Stimulated activated CD8-positive, alpha-beta memory T cell treated with anti-CD3 and anti-CD28 coated beads, Interleukin-2, amount 100 ng/mL, for 1 hour (primary cell): ENCODE measurements at places on chromosomes 4 and X.

DNA sequence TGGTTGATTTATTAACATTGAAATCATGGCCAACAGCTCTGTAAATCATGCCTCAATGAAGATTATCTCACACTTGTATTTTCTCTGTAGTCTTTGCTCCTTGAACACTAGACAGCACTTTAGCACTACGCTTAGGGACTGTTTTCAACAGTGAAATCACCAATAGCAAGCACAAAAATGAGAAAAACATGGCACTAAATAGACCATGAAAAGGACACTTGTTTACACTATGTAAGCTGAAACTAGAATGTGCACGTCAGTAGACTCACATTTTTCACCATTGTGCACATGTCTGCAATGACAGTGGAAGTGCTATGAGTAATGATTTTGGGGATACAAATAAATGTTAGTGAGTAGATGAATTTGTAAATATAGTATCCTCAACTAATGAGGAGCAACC is 3.1 kb downstream of the BMP2K start:
- no peak for DNase-seq

DNA sequence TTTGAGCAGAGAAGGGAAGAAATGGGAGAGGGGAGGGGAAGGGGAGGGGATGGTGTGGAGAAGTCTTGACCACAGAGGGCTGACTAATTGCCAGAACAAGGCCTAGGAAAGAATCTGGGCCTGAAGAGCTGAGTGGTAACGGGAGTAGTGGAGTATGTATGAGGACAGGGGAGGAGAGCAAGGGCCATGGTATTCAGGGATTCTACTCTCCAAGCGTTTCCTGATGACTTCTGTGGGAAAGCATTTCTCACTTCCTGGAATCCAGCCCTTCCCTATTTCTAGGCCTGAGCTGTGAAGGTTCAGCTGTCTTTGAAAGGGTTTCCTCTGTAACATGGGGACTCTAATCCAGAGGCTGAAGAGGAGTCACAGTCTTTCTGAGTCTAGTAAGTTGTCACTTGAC is 19.7 kb upstream of the SOX3 start:
- DNase-seq: no peak

GRCh38 chr4:112145790-112146501 is 692 bp downstream of the FAM241A start:
- DNase-seq: peak; percentile 35

DNA sequence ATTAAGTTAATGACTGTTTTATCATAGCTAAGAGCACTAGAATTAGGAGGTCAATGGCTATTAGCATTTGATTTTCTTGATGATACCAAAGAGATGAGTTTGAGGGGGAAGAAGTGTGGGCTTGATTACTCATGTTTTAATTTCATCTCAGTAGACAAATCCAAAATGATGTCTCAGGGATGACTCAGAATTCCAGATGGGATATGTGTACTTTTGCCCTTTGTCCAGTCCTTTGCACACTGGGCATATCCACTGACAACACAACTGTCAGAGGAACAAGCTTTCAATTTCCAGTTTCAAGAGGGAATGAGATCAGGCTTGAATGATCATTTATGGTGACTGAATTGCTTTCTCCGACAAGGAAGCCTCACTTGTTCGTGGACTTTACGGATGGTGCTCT is 325.3 kb upstream of the FTHL17 start:
- DNase-seq: no peak

DNA sequence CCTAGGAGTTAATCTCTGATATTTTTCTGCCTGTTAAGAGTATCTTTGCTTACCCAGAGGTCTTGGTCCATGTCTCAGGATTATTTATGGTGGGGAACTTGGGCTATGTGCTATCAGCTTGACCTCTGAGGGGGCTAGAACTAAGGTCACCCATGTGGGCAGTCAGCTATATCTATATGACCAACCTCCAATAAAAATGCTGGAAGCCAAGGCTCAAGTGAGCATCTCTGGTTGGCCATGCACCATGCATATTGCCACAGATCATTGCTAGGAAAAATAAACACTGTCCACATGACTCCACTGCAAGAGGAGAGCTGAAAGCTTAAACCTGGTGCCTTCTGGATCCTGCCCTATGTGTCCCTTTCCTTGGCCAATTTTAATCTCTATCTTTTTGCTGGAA is 196.5 kb upstream of the SLC7A11 start:
- DNase-seq: no peak

DNA sequence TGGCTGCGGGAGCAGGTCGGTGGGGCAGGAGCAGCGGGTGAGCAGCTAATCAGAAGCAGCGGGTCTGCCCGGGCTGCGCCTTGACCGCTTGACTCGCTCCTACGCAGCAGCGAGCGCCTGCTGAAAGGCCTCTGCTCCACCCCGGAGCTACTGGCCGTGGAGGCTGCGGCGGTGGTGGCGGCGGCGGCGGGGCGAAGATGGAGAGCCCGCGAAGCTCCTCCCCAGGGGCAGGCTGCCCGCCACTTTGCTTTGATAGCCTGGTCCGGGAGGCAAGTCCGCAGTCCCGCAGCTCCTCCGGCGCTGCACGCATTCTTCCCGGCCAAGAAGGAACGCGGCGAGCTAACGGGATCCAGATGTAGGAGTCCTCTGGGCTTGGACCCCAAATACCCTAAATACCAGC is 36.7 kb downstream of the PJA1 start:
- DNase-seq: no peak

GRCh38 chrX:9494771-9495170 is 29.9 kb downstream of the TBL1X start:
- no peak for DNase-seq

- no peak for DNase-seq
Measured at GRCh38 chr4:139419388-139419914, 34.5 kb upstream of the RAB33B start.

DNA sequence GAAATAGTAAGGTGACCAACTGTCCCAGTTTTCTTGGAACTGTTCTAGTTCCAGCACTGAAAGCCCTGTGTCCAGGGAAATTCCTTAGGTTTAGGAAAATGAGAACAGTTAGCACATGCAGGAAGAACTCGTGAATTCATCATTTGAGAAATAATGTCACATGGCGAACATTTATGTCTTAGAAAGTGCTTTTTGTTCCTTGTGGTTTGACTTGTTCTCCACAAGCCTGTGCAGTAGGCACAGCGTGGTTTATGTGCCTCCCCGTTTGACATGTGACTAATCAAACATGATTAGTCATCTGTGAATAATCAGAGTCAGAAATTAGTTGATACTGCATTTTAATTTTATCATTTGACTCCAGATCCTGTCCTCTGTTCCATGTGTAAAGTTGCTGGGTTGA is 556.0 kb upstream of the CPEB2 start:
- DNase-seq: no peak

DNA sequence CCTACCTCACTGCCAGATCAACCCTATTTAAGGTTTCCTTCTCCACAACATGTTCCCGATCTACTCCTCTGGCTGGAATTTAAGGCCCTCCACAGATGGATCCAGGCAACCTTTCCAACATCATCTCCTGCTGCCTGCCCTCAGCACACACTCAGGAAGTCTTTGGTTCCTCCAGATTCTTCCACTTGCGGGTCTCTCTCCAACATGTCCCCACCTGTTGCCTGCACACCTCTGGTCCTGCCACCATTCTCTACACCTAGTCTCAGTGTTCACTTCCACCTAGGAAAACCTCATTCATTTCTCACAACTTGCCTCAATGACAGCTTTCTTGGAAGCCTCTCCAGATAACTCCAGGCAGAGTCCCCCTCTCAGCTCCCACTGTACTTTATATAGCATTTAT is 80.1 kb downstream of the RTL5 start:
- DNase-seq: no peak

GRCh38 chr4:4868758-4869723 is 9.6 kb downstream of the MSX1 start:
- DNase-seq: no peak

DNA sequence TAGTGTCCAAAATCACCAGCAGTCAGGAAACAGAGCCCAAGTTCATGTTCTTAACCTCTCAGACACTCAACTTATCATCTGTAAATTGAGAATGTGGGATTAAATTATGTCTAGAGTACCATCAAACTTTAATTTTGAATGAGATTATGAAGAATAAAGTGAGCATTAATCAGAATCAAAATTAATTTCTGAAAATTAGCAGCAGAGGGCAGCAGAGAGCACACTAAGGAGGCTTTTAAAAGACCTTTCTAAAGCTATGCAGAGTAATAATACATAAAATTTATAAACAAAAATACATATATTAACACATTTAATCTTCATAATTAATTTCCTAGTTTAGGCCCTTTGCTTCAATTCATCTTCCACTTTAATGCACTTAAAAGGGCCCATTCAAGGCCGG is 7.1 kb downstream of the TASL start:
- no peak for DNase-seq

DNA sequence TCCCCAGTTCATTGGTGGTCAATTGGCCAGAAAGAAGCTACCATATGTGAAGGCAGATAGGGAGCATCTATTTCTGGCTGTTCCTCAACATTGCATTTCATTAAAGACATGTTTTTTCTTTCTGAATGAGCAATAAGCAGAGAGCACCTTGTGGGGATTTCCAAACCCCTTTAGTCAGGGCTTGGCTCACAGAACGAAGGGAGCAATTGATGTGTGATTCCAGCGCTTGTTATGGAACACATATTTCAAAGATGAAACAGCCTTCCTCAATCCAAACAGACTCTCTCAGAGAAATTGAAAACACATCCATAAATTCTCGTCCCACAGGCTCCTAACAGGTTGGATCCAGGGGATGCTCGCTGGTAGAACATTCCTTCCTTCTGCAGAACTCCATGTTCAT is 84.1 kb downstream of the CLCN4 start:
- no peak for DNase-seq

DNA sequence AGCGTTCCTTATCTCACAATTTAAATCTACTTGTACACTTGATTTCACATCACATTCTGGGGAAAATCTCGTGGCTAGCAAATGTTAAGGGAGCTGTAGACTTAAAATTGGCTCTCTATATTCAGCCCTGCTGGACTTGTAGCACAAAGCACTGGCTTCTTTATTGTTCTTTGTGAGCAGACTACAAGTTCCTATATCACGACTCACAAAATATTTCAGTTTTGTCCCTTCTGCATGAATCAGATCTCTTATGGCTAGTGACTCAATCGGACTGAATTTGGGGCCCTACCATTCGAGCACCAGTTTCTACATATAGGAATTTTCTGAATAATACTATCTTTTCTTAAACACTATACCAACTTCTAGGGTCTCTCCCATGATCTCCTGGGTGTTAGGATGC is 390.1 kb downstream of the ADAM29 start:
- DNase-seq: no peak

- no peak for DNase-seq
Measured at GRCh38 chr4:138449938-138450337, 207.8 kb upstream of the SLC7A11 start.

DNA sequence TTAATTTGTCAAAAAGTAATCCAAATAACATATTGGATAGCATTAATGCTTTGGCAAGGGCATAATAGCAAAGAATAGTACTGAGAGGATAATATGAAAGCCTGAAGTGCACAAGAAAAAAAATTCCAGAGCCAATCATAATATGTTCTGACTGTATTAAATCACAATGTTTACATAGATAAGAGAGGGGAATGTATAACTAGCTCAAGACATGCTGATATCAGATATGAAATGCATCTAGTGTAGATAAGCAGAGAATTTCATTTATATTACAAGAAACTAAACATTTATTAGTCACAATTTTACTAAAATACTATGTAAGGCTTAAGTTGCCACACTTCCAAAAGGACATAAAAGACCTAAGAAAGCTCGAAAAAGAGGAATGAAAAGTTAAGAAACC is 193.3 kb downstream of the BANK1 start:
- no peak for DNase-seq

- DNase-seq: no peak
Measured at GRCh38 chr4:62523256-62523655, 1323.1 kb downstream of the ADGRL3 start.

DNA sequence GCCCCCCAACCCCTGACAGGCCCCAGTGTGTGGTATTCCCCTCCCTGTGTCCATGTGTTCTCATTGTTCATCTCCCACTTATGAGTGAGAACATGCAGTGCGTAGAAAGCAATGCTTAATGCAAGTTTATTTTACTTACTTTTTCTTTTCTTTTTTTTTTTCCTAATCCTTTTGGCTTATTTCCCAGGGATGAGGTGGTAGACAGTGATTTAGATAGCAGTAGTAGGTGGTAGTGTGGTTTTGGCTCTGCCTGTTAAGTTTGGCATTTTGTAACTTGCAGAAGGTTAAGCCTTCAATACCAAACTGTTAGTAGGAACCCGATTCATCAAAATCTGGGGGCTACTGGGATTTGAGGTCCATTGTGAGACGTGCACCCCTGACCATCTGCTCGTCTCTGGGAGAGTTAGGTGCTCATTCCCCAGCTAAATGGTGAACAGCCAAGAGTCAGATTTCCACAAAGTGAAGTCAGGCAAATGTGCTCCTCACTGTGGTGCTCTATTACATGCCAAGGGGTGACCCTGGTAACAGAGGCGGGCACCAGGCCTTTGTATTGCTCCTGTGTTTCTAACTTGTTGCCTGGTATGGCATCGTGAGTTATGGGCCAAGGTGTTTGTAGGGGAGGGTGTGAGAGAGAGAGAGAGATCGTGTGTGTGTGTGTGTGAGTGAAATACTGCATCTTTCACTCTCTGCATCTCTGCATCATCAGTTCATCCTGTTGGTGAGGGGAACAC is 70.3 kb downstream of the PHOX2B start:
- DNase-seq: no peak

GRCh38 chrX:74423289-74423998 is 2.2 kb downstream of the SLC16A2 start:
- no peak for DNase-seq

GRCh38 chr4:56630876-56631666 is 50.0 kb downstream of the HOPX start:
- DNase-seq: no peak

DNA sequence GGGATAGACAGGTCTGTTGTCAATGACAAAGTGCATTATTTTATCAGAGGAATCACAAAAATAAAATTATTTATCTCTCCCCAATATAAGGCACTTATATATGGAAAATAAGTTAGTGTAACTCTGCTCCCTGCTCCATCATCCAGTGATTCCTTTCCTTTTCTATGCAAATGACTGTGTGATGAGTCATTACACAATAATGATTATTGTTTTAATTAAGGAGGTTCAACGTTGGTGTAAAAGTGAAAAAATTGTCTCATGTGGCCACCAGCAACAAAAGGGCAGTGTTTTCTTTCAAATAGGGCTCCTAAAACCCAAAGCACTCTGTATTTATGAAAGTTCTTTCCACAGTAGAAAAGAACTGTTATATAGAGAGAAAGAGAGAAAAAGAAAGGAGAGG is 16.7 kb downstream of the SLC7A11 start:
- no peak for DNase-seq

DNA sequence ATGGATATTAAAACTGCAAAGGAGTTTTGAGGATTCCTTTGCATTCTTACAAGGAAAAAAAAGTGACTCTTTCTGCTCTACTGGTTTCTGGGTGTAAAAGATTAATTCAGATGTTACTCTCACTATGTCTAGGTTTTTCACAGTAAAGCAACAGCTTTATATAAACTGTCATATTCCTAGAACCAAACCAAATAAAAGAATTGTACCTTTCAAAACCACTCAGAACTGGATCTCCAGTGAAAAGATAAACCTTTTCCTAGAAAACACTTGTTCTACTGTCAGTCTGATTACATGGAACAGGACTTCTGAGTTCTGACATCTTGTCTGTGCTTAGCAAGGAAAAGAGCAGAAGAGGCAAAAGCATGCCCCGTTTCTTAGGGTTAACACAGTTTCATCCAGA is 5.0 kb upstream of the PPID start:
- DNase-seq: no peak

- no peak for DNase-seq
Measured at GRCh38 chr4:11799196-11799595, 370.5 kb upstream of the HS3ST1 start.

- DNase-seq: no peak
Measured at GRCh38 chrX:153387345-153387744, 13.8 kb downstream of the PNMA6E start.

- DNase-seq: no peak
Measured at GRCh38 chr4:159003420-159004253, 99.2 kb upstream of the RAPGEF2 start.
